ENCODE measurements at places on chromosomes 13 and 19. TPM values are rescaled to one million over a fixed set of nuclear protein-coding genes. Genes with fewer than 3 reads are reported as not detected.

Gene SYNGR4
- polyA plus RNA-seq: not detected

GRCh38 chr13:75813323-75813722 is 177.2 kb downstream of the LMO7 start:
- no peaks in the 10 kb centered on the region for H3K36me3 ChIP-seq
- no peaks in the 10 kb centered on the region for H3K27me3 ChIP-seq
- no peak for DNase-seq
- no peak overlapping the region for H3K27ac ChIP-seq

GRCh38 chr13:105894697-105895096 is 640.8 kb downstream of the EFNB2 start:
- H3K27me3 ChIP-seq: no peaks in the 10 kb centered on the region
- H3K4me3 ChIP-seq: no peak overlapping the region
- H3K36me3 ChIP-seq: no peaks in the 10 kb centered on the region
- H3K27ac ChIP-seq: no peak overlapping the region
- no peaks in the 10 kb centered on the region for H3K4me1 ChIP-seq

Gene ZSCAN1
- not detected for polyA plus RNA-seq

DNA sequence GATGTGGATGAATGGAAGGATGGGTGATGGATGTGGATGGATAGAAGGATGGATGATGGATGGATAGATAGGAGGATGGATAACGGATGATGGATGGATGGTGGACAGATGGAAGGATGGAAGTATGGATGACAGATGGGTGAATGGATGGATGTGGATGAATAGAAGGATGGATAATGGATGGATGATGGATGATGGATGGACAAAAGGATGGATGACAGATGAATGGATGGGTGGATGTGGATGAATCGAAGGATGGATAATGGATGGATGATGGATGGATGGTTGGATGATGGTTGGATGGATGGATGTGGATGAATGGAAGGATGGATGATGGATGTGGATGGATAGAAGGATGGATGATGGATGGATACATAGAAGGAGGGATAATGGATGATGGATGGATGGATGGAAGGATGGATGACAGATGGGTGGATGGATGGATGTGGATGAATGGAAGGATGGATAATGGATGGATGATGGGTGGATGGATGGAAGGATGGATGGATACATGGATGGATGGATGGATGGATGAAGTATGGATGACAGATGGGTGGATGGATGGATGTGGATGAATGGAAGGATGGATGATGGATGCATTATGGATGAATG is 39.3 kb downstream of the TMEM255B start:
- H3K36me3 ChIP-seq: no peaks in the 10 kb centered on the region
- peaks cover 6% of the 10 kb centered on the region for H3K4me1 ChIP-seq
- no peak for DNase-seq
- no peak overlapping the region for H3K27ac ChIP-seq
- H3K27me3 ChIP-seq: no peaks in the 10 kb centered on the region
- no peak overlapping the region for H3K4me3 ChIP-seq

GRCh38 chr13:78586706-78587105 is 16.6 kb downstream of the POU4F1 start:
- no peak overlapping the region for H3K4me3 ChIP-seq
- no peaks in the 10 kb centered on the region for H3K36me3 ChIP-seq
- no peaks in the 10 kb centered on the region for H3K4me1 ChIP-seq
- peaks cover 10% of the 10 kb centered on the region for H3K27me3 ChIP-seq
- no peak overlapping the region for H3K27ac ChIP-seq

GRCh38 chr19:42254850-42255765 is at the start of gene ERF:
TSS of gene ERF (minus strand) at chr19:42255128. CDS start at chr19:42254999, 129 bp downstream.
- H3K4me1 ChIP-seq: peaks cover 22% of the 10 kb centered on the region
- H3K27ac ChIP-seq: peak within 1 kb of the TSS; percentile 93
- DNase-seq: peak; percentile 83
- peak within 1 kb of the TSS; percentile 97 for H3K4me3 ChIP-seq

Gene GPR12
- polyA plus RNA-seq: not detected

GRCh38 chr13:110610955-110611595 is 4.3 kb upstream of the NAXD start:
- no peak overlapping the region for H3K4me3 ChIP-seq
- DNase-seq: peak; percentile 10

- no peak for DNase-seq
- H3K36me3 ChIP-seq: no peaks in the 10 kb centered on the region
- no peak overlapping the region for H3K27ac ChIP-seq
- H3K27me3 ChIP-seq: no peaks in the 10 kb centered on the region
- no peak overlapping the region for H3K4me3 ChIP-seq
- no peaks in the 10 kb centered on the region for H3K4me1 ChIP-seq
Measured at GRCh38 chr13:94776300-94776699, 64.0 kb upstream of the SOX21 start.

DNA sequence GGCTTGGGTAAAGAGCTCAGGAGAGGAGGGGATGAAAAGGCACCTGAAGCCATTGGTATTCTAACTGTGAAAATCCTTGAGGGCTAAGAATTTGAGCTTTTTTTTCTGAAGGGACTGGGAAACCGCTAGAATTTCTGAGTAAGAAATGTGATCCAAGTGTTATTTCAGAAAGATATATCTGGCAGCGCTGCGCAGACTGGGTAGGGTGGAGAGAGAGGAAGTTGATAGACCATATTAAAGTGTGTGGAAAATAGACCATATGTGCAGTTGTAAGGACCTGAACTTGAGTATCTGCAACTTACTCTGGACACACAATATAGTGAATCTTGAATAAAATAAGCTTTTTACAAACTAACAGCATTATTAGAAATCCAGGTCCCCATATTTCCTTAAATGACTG is 427.4 kb downstream of the NDFIP2 start:
- no peak overlapping the region for H3K4me3 ChIP-seq
- no peak overlapping the region for H3K27ac ChIP-seq
- H3K4me1 ChIP-seq: no peaks in the 10 kb centered on the region
- no peak for DNase-seq

DNA sequence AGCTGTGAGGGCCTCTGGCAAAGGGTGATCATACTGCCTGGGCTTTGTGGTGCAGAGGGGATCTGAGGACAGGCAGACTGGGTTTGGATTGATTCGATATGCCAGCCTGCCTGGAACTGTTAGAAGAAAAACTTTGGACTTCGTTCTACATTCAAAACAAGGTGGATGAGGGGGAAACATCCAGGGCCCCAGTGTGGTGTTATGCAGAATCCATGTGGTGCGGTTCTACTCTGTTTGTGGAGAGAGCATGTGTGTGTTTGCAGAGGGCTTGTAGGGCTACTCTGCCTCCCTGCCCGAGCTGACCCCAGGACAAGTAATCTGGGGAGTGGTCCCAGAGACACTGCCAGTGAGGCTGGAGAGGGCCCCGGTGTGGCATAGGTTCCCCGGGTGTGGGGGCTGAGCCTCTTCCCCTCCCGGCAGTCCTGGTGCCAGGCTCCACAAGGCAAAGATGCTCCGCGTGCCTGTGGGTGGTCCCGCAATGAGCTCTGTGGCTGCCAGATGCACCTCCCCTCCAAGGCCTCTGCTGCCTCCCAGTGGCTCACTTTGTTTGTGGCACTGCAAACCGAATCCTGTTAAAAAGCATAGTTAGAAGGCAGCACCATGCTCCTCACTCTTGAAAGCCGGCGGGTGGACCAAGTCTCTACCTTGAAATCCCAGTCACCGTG is 22.3 kb upstream of the TFDP1 start:
- no peaks in the 10 kb centered on the region for H3K36me3 ChIP-seq
- H3K4me3 ChIP-seq: no peak overlapping the region
- peak; percentile 73 for DNase-seq

- H3K27me3 ChIP-seq: no peaks in the 10 kb centered on the region
- H3K4me1 ChIP-seq: no peaks in the 10 kb centered on the region
- no peaks in the 10 kb centered on the region for H3K36me3 ChIP-seq
- no peak overlapping the region for H3K27ac ChIP-seq
- H3K4me3 ChIP-seq: no peak overlapping the region
Measured at GRCh38 chr13:20512042-20512683, 13.5 kb downstream of the CRYL1 start.

DNA sequence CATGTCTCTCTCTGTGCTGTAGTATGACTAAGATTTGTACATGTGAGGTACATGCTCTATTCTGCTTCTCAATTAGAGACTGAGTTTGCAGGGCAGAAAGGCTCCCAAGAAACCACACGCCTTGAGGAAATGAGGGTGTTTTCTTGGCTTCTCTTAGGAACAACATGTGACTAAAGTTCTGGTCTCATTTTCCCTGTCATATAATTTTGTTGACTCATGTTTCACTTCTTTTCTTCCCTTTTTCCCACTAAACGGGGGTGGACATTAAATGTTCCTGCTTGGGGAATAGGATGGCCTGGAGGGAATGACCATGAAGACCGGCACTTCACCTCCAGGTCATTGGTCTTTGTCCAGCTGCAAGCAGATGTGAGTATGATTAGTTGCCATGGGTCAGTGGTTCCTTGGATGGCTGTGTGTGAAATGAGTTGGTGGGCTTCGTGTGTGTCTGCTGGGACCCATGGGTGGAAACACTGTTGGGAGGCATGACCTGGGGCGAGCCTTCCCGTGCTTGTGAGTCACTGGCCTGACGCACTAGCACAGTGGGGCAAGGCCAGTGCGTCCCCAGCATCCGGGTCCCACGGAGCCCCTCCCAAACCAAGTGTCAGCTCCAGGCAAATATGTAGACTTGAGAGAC is 56.6 kb downstream of the COL4A1 start:
- peak overlapping the region; percentile 82 for H3K27ac ChIP-seq
- H3K27me3 ChIP-seq: no peaks in the 10 kb centered on the region
- H3K36me3 ChIP-seq: no peaks in the 10 kb centered on the region
- no peak overlapping the region for H3K4me3 ChIP-seq

DNA sequence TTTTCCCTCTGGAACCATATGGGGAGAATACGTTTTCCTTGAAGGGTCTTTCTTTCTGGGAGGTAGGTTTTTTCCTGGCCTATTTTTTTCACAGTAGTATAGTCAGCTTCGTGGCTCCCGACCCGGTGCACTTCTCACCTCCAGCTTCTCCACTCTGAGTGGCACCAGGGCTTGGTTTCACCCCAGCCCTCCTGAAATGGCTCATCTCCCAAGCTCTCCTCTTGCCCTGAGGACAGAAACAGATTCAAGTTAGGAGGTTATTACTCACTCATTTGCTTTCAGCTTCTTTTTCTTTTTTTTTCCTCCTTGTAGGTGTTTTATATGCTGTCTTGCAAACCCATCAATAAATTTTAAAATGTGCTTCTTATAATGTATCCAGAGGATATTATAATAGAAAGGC is 199.3 kb downstream of the RFC3 start:
- H3K27ac ChIP-seq: no peak overlapping the region
- H3K4me3 ChIP-seq: no peak overlapping the region
- H3K36me3 ChIP-seq: no peaks in the 10 kb centered on the region
- no peaks in the 10 kb centered on the region for H3K4me1 ChIP-seq
- H3K27me3 ChIP-seq: no peaks in the 10 kb centered on the region

Gene DACT3
- polyA plus RNA-seq: 11.5 TPM

Gene CEACAM3
- not detected for polyA plus RNA-seq

- no peak overlapping the region for H3K27ac ChIP-seq
- no peaks in the 10 kb centered on the region for H3K36me3 ChIP-seq
- DNase-seq: no peak
Measured at GRCh38 chr19:29245215-29245614, 32.3 kb upstream of the UQCRFS1 start.

DNA sequence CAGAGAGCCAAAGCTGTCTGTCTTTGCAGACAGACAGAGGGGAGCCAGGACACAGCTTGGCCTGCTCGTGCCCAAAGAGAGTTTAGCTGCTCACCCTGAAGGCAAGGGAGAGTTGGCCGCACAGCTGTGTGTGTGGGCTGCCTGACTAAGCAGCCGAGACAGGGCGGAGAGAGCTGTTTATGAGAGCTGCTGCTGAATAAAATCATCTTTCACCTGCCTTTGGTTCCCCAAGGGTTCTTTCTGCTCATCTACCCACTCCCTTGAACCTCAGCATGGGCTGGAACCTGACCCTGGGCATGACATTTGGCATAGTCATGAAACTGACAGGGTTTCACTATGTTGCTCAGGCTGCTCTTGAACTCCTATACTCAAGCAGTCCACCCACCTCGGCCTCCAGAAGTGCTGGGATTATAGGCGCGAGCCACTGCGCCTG is 98.2 kb downstream of the RBM26 start:
- H3K4me1 ChIP-seq: peaks cover 8% of the 10 kb centered on the region
- H3K4me3 ChIP-seq: no peak overlapping the region
- no peaks in the 10 kb centered on the region for H3K36me3 ChIP-seq
- no peaks in the 10 kb centered on the region for H3K27me3 ChIP-seq

DNA sequence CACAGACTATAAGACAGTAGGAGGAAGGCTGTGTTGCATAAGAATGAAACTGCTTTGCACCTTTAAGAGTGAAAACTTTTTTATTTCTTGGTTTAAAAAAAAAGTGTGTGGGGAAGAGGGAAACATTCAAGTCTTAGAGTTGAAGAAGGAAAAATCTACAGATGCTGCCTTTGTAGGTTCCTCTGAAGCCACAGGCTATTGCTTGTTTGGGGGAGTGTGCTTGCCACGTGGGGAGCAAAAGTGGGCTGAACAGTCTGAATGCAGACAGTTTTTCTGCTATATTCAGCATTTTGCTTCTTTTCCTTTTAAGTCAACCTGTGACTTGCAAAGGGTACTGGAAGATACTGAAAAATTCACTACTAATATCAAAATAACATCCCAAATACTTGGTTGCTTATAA is 36.9 kb downstream of the EFNB2 start:
- no peak overlapping the region for H3K4me3 ChIP-seq
- DNase-seq: no peak
- H3K36me3 ChIP-seq: no peaks in the 10 kb centered on the region
- H3K4me1 ChIP-seq: no peaks in the 10 kb centered on the region
- no peak overlapping the region for H3K27ac ChIP-seq

DNA sequence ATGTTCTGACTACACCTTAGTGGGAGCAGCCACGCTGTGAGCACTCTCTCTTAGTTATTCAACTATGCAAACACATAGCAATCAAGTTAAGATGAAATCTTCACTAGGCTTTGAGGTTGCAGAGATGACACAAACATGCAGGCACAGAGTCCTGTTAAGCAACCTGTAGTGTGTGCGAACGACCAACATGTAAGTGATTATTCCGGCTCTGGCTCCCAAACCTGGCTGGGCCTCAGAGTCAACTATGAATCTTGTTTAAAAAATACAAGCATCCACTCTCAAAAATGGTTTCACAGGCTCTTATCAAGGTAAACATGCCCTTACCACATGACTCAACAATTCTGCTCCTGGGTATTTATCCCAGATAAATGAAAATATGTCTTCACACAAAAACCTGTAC is 91.4 kb downstream of the IRS2 start:
- no peak overlapping the region for H3K4me3 ChIP-seq
- no peaks in the 10 kb centered on the region for H3K27me3 ChIP-seq
- H3K27ac ChIP-seq: no peak overlapping the region
- DNase-seq: no peak
- H3K36me3 ChIP-seq: no peaks in the 10 kb centered on the region

Gene EDNRB
- 1.1 TPM for polyA plus RNA-seq

Data from fibroblast of lung (primary cell).